ENCODE measurements at places on chromosomes 1 and 21.

DNA sequence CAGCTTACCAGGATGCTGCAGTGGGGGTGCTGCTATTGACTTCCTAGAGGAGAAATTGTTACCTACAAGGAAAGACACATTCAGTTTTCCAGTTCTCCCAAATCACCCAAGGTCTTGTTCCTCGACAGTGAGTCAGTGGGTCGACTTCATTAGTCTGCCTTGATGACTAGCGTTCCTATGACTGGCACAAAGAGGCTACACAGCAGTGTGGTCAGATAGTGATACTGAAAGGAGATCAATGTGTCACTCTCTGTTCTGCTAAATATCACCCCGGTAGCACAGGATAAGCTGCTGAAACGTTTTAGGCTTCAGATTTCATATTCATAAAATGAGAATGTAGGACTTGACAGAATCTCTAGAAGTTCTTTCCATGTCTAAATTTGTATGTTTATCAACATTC, 357.4 kb downstream of the LMX1A start:
- DNase-seq: no peak

- DNase-seq: no peak
Observed at GRCh38 chr1:174815474-174815908, 184.3 kb upstream of the CACYBP start.

- DNase-seq: no peak
Observed at GRCh38 chr1:208347191-208347590, 103.0 kb upstream of the PLXNA2 start.

DNA sequence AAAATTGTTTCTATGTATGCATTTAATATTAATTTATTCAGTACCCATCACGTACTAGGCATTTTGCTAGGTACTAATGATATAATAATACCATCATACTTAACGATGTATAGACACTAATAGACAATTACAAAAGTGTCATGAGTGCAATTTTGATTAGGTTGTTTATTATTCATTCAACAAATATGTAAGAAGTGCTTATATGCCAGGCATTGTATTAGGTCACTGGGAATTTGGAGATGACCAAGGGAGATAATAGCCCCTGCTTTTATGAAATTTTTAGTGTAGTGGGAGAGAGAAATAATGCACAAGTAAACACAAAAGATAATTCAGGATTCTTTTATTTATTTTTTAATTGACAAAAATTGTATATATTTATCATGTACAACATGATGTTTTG, 18.6 kb downstream of the C1orf185 start:
- no peak for DNase-seq

- DNase-seq: no peak
Observed at GRCh38 chr1:67711855-67712212, 26.8 kb downstream of the GADD45A start.

DNA sequence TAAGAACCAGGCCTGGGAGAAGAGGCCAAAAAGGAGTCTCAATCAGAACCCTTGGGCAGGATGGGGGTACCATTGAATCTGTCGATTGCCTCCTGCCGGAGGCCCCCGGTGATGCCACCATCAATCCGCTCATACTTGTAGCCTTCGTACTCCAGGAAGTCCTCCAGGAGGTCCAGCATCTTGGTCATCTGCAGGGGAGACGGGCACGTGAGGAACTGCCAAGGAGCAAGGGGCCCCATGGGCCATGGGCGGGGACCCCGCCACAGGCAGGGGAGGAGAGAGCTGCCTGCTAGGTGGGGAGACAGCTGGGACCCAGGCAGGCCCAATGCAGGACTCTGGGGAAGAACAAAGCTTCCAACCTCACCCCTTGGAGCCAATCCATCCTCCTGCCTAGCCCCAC, 48.6 kb downstream of the CHD5 start:
- DNase-seq: no peak

DNA sequence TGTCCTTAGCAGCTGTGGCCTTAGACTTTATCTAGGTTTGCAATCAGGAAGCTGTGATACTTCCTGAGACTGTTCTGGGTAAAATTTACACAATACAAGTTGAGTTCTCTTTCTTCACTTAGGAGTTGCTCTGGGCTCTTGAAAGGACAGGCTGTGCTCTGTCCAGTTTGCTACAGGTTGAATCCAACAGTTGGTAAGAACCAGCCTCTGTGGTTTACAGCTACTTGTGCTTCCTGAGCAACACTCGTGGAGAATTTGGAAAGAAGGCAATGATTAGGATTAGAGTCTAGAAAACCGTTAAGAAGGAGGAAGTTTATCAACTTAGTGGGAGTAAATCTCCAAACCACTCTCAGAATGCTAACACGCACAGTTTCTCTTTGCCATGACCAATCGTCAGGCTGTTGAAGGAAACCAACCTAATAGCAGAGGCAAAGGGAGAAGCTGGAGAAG, 26.8 kb downstream of the GFI1 start:
- DNase-seq: no peak

- DNase-seq: no peak
Observed at GRCh38 chr1:69913977-69914376, 291.4 kb downstream of the LRRC40 start.

GRCh38 chr1:54812801-54813484, 11.8 kb upstream of the TTC22 start:
- DNase-seq: no peak

DNA sequence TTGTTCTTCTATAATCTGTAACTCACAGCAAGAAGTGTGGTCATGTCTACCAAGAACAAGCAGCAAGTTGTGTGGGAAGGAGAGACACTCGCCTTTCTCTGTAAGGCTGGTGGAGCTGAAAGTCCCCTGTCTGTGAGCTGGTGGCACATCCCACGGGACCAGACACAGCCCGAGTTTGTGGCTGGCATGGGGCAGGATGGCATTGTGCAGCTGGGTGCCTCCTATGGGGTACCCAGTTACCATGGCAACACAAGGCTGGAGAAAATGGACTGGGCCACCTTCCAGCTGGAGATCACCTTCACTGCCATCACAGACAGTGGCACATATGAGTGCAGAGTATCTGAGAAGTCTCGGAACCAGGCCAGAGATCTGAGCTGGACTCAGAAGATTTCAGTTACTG, 15.5 kb downstream of the CD101 start:
- no peak for DNase-seq

DNA sequence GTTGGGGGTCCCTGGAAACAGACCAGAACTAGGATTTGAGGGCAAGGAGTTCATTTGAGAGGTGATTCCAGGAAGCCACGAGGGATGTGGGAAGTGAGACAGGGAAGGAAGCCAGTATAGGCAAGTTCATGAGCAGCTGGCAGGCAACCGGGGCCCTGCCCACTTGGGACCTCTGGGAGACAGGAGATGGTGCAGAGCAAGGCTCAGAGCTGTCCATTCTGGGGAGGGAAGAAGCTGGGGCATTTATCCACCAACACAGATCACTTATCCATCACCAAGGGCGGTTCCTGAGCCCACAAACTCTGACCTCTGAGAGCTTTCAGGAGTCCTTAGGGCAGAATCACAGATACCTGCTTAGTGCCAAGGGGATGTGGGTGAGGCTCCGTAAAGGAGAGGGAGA, 16.8 kb downstream of the EDN2 start:
- no peak for DNase-seq

GRCh38 chr1:3375245-3375644, 79.2 kb upstream of the ARHGEF16 start:
- DNase-seq: no peak

DNA sequence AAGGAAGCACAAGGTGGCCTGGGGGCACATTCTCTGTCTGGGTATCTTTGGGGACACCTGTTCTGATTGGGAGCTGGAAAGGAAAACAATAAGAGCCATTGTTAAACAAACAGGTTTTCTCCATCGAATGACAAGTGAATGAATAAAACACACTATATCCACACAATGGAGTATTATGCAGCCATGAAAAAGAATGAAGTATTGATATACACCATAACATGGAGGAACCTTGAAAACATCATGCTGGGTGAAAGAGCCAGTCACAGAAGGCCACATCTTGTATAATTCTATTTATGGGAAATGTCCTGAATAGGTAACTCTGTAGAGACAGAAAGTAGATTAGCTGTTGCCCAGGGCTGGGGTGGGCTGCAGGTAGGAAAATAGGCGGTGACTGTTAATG, 11.1 kb downstream of the PROK1 start:
- no peak for DNase-seq

- peak; percentile 27 for DNase-seq
Observed at GRCh38 chr1:94805912-94806311, 14.2 kb upstream of the SLC44A3 start.

- peak; percentile 52 for DNase-seq
Observed at GRCh38 chr1:21295002-21295401, 4.7 kb upstream of the ECE1 start.

Data from CD4-positive, alpha-beta T cell treated with Interleukin-6 at 100 ng/mL for 8 hours (primary cell).